Mesenchymal stem cell (in vitro differentiated cells and primary cell): ENCODE measurements at places on chromosomes 12 and 14.

- peaks cover 25% of the 10 kb centered on the region for H3K4me1 ChIP-seq
- DNase-seq = peak; percentile 14
- H3K4me3 ChIP-seq = no peak overlapping the region
- H3K27ac ChIP-seq = no peak overlapping the region
- H3K36me3 ChIP-seq = peaks cover 44% of the 10 kb centered on the region
These were observed 41.5 kb downstream of the TEAD4 start for GRCh38 chr12:3000548-3001275.

DNA sequence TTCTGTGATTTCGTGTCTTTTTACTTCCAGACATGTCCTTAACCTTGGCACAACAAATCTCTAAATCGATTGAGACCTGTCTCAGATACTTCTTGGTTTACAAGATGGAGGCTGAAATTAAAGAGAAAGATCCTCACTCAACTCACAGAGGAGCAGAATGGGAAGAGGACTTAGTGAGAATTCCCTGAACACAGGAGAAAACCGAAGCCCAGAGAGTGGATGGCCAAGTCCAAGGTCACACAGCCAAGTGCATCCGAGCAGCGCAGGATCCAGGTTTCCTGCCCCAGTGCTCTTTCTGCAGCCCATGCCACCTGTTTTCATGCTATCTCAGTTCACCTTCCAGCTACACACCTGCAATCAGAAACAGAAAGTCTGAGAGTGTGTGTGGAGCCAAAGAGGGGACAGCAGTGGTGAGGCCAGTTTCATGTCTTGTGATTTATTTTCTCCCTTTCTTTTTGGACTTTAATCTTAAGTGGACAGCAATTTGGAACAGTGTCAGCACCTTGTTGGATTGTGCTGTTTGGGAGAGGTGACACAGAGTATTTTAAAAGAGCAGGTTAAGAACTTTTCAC is 22.9 kb upstream of the TCL1B start:
- no peaks in the 10 kb centered on the region for H3K4me1 ChIP-seq
- H3K27me3 ChIP-seq = peaks cover 74% of the 10 kb centered on the region
- H3K36me3 ChIP-seq = no peaks in the 10 kb centered on the region
- H3K27ac ChIP-seq = no peak overlapping the region

GRCh38 chr12:71655495-71655894 is 8.2 kb downstream of the ZFC3H1 start:
- no peak for DNase-seq
- peak overlapping the region; percentile 1 for H3K4me3 ChIP-seq

- no peaks in the 10 kb centered on the region for H3K36me3 ChIP-seq
- peaks cover 80% of the 10 kb centered on the region for H3K27me3 ChIP-seq
- no peak overlapping the region for H3K27ac ChIP-seq
- peaks cover 1% of the 10 kb centered on the region for H3K4me1 ChIP-seq
- peak; percentile 16 for DNase-seq
These were observed 5.2 kb downstream of the KRT84 start for GRCh38 chr12:52380271-52380694.

GRCh38 chr12:2481951-2482350 is 312.8 kb upstream of the FKBP4 start:
- H3K27ac ChIP-seq = no peak overlapping the region
- DNase-seq = no peak
- H3K4me1 ChIP-seq = no peaks in the 10 kb centered on the region
- no peaks in the 10 kb centered on the region for H3K27me3 ChIP-seq
- no peak overlapping the region for H3K4me3 ChIP-seq
- no peaks in the 10 kb centered on the region for H3K36me3 ChIP-seq
